Astrocyte of the spinal cord (primary cell): ENCODE measurements at places on chromosomes 12 and 14.

DNA sequence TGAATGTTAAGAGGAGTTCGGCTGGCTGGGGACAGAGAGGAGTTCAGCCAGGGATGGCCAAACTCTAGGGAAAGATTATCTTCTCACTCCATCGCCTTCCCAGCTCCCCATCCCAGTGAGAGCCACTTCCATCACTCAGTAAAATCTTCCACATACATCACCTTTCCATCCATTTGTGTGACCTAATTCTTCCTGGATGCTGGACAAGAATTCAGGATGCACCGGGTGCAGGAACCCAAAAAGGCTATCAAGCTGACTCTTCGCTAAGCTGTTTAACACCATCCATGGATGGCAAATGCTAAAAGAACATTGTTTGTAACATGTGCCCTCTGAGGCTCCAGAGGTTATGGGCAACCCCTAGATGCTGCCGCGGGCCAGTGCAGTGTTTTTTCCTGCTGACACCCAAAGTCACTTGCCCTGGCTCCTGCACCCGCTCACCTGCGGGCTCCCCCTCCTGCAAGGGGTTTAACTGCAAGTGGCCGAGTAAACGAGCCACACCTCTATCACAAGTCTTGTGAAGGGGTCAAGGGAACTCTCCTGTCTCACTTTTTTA lies 216.0 kb upstream of the NPAS3 start:
- no peak for DNase-seq

GRCh38 chr14:94153750-94154342 lies 20.3 kb upstream of the PPP4R4 start:
- no peak for DNase-seq

DNA sequence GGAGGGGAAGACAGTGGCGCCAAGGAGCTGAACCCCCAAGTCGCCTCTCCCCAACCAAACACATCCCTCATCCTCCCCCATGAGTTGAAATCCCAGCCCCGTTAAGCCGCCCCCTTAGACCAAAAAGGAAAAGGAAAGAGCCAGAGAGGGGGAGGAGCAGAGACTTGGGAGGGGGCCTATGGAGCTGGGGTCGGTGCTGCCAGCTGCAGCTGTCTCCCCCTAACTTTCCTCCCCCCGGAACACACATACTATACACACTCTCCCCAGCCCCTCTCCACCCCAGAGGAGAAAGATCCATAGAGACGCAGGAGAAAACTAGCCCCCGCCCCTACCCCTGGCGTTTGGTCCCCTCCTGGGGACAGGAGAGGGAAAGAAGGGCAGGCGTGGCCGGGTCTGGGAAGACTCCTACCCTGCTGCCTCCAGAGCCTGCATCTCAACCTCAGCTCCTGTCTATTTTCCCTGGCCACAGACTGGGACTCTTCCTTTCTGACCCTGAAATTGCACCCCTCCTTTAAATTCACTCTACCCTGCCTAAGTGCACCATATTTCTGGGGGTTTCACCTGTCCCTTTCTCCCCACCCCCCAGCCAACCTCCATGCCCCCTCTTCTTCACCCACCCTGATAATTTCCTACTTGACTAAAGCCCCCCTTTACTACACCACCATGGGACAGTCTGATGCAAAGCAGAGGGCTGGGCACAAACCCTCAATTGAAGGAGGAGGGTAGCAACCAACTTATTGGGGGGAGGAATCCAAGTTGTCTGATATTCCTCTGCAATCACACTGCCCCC lies 1.7 kb upstream of the HOXC9 start:
- no peak for DNase-seq

DNA sequence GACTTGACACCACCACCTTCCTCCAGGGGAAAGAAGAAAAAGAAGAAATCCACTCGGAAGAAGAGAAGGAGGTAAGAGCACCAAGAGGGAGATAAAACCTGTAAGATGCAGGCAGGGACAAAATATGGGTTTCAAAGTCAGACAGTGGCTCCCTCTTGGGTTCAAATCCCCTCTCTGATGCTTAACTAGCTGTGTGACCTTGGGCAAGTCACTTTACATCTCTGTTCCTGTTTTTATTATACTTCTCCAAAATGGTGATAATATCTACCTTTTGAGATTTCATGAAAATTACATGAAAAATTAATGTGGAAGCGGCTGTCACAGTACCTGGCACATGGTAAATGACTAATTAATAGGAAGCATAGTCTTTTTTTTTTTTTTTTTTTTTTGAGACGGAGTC lies 64.4 kb upstream of the HSPB8 start:
- no peak for DNase-seq

- DNase-seq: no peak
Measured at GRCh38 chr14:43903209-43903608, 603.9 kb downstream of the FSCB start.

- DNase-seq: no peak
Measured at GRCh38 chr14:60933920-60934655, 46.8 kb downstream of the TRMT5 start.

DNA sequence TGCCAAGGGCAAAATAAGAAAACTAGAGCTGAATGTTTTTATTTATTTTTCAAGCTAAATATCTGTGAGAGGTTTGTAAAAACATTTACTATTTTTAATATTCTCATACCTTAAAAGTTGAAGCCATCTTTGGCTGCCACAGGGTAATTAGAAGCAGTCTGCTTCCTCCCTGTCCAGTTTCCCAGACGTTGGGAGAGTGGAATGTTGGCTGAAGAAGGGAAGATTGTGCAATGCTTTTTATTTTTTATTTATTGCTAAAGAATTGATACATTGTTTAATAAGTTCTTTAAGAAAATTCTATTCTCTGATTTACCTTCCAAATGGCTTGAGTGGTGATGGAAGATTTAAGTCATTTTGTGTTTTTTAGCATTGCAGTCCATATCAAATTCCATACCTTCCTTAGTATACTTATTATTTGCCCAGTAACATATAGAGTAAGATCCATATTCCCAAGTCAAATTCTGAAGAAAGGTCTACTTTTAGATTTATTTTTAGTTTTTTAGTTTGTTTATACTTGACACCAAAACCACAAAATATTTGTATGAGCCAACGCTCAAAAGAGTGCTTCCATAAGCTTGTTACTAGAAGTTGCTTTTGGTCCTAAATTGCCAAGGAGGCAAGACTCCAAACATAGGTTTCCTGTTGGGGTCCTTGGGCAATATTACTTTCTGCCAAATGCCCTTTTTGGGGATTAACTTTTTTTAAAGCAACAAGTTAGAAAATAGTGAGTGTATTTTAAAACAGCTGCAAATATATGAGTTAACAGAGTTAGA lies 124.0 kb upstream of the CPM start:
- DNase-seq: peak; percentile 43

DNA sequence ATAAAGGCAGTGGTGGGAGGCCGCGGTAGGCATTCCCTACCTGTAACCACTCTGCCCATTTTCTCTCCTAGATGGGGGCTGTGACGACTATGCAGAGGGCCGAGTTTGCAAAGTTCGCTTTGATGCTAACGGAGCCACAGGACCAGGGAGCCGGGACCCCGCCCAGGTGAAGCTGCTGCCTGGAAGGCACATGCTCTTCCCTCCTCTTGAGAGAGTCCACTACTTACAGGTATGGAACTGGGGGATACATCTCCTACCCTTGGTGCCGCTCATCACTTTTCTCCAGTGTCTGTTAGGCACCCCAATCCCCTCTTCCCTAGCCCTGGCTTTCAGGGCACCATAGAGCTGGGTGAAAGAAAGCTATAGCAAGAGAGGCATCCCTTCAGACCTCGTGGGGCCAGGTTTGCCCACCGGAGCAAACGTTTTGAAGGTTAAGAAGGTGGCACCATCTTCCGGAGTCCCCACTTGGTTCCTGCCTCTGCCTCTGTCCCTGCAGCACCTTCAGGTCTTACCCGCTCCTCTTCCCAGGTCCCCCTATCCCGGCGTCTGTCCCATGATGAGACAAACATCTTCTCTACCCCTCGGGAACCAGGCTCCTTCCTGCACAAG lies 2.0 kb upstream of the P3H3 start:
- DNase-seq: no peak

- no peak for DNase-seq
Measured at GRCh38 chr14:60856111-60856510, 121.5 kb downstream of the MNAT1 start.

DNA sequence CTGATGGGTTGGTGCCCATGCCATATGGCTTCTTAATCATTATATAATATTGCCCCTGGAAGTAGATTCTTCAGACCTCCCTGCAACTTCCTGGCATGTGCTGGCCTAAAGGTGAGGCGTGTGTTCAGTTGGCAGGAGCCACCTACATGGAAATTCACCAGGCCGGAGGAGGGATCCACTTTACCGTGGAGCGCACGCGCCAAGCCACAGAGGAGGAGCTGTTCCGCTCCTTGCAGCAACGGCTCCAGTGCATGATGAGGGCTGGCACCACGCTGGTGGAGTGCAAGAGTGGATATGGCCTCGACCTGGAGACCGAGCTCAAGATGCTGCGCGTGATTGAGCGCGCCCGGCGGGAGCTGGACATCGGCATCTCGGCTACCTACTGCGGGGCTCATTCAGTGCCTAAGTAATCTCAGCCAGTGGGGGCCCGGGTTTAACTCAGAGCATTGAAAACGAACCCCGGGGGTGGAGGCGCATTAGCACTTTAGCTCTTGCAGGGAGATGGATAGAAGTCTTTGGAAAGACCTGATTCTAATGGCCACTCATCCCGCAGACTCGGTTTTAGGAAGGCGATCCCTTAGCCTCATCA lies 13.5 kb downstream of the AMDHD1 start:
- no peak for DNase-seq

DNA sequence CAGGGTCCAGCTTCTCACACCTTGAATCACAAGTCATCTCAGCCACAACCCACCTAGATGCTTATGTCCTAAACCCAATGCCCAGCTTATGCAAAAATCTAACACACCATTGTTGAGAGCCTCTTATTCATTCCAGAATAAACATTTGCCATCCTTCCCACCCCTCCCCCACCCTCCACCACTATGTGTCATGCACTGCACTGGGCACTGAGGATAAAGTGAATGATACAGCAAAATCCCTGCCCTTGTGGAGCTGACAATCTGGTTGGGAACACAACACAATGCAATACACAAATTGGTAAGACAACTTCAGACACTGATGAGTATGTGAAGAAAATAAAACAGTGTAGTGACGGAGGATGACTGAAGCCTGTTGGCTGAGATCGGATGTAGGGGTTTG lies 1.4 kb upstream of the GLTP start:
- no peak for DNase-seq

GRCh38 chr12:84727961-84728360 lies 184.6 kb downstream of the SLC6A15 start:
- DNase-seq: peak; percentile 10
